Thoracic aorta (tissue), 2 donors: ENCODE measurements at places on chromosomes 4 and X. TPM values are rescaled to one million over a fixed set of nuclear protein-coding genes. Genes with fewer than 3 reads are reported as not detected.

The CPXCR1 gene
- total RNA-seq: not detected

The TKTL2 gene
- 0.21 TPM for total RNA-seq

The HTRA3 gene
- total RNA-seq: 55.5 TPM

The ATG4A gene
- total RNA-seq: 18.8 TPM

The DCAF12L2 gene
- total RNA-seq: not detected

The STATH gene
- not detected for total RNA-seq

The MAGEC3 gene
- total RNA-seq: 1.8 TPM

The COX7B2 gene
- total RNA-seq: not detected

The ZNF595 gene
- total RNA-seq: 67.9 TPM

The RAI2 gene
- total RNA-seq: 15.9 TPM

The RTL9 gene
- 0.27 TPM for total RNA-seq

The RIPPLY1 gene
- total RNA-seq: not detected

The MTMR8 gene
- 3.5 TPM for total RNA-seq

The NBDY gene
- 8.3 TPM for total RNA-seq

The PGAM4 gene
- total RNA-seq: not detected

The MFAP3L gene
- 11.4 TPM for total RNA-seq

The USP51 gene
- total RNA-seq: 7.0 TPM

The YIPF7 gene
- not detected for total RNA-seq

The NLRP2B gene
- 0.95 TPM for total RNA-seq

The PRSS12 gene
- 0.14 TPM for total RNA-seq

The LRP2BP gene
- total RNA-seq: 7.6 TPM

The PAK3 gene
- 7.1 TPM for total RNA-seq

The CT45A9 gene
- not detected for total RNA-seq

The GPR101 gene
- total RNA-seq: not detected

The BST1 gene
- total RNA-seq: 9.2 TPM

The SLC2A9 gene
- 9.1 TPM for total RNA-seq

The SASH3 gene
- total RNA-seq: 16.2 TPM

The PHOX2B gene
- not detected for total RNA-seq

The TAF7L gene
- not detected for total RNA-seq

The GAGE12C gene
- total RNA-seq: not detected

The GALNT7 gene
- 23.1 TPM for total RNA-seq

The SATL1 gene
- not detected for total RNA-seq

The P2RY10 gene
- total RNA-seq: 2.5 TPM

The HSD17B11 gene
- total RNA-seq: 43.2 TPM

The GLUD2 gene
- total RNA-seq: 0.27 TPM

The VCX gene
- total RNA-seq: not detected

The CAPN6 gene
- 0.63 TPM for total RNA-seq

The PRICKLE3 gene
- 46.7 TPM for total RNA-seq

The DSPP gene
- not detected for total RNA-seq

The TMEM150C gene
- 2.0 TPM for total RNA-seq

The MAGEE1 gene
- total RNA-seq: 3.7 TPM

The RAB41 gene
- not detected for total RNA-seq

The HPRT1 gene
- total RNA-seq: 3.1 TPM

The OPRPN gene
- total RNA-seq: not detected

The SPANXA1 gene
- total RNA-seq: not detected

The PRPS2 gene
- 20.5 TPM for total RNA-seq

The TMEM35A gene
- 7.7 TPM for total RNA-seq

The MAGEA6 gene
- total RNA-seq: not detected

The TCEANC gene
- 2.6 TPM for total RNA-seq

The CTAG1A gene
- total RNA-seq: not detected

The MND1 gene
- total RNA-seq: not detected

The PCDH10 gene
- 70.8 TPM for total RNA-seq

The RBM46 gene
- not detected for total RNA-seq

The GLRA2 gene
- not detected for total RNA-seq

The MAOB gene
- total RNA-seq: 40.6 TPM

The ANTXR2 gene
- total RNA-seq: 48.3 TPM
